ENCODE measurements at places on chromosomes 6 and 20.

DNA sequence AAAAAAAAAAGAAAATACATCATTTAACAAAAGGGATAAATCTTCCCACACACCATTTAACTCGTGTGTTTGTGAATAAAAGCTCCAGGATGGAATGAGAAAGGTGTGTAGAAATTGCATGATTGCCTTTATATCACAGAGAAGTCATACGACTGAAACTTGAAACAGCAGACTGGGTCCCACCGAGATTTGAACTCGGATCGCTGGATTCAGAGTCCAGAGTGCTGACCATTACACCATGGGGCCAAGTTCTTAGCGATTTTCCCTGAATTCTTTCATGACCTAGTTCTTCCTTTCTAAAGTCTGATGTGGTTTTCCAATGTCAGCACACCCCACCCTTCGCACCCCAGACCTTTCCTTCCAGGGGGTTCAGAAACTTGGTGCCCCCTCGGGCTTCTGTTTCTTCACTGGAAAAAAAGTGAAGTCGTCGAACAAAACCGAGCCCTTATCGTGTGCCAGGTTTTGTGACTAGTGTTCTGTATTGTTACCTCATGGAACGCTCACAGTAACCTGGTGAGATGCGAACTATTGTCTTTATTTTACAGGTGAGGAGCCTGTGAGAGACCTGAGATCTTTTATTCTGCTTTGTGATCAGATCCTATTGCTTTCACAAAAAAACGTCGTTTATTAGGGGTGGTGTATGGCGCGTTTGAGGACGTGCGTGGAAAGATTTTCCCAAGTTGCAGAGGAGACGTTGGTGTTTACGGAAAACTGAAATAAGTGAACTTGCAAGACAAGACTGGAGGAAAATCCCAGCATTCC, 120.8 kb downstream of the OR2B2 start:
- DNase-seq: peak; percentile 54

DNA sequence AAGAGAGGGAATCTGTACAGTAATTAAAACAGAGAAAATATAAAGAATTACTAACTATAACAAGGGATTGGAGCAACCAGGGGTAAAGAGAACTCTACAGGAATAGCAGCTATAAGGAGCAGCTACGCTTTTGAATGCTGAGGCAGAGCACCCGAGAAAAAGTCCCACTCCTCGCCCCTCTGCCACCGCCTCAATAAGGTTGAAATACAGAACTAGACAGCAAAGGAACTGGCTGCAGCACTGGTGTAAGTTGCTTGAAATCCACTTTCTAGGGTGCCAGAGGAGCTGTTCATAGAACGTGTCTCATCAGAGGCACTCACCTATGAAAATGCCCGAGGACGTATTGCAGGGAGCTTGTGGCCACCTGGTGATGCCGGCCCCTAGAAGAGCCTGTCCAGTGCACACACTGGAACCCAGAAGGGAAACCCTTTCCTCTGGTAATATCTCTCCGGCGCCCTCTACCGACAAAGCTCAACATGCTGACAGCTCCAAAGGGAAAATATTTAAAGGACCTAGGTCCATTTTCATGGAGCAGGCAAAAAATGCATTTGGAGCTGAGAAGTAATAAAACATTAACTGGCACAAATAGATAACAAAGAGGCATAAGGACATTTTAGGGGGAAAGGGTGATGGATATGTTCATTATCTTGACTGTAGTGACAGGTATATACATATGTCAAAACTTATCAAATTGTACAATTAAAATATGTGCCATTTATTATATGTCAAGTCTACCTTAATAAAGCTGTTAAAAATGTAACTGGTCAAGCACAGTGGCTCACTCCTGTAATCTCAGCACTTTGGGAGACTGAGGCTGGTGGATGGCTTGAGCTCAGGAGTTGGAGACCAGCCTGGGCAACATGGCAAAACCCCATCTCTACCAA, 137.4 kb upstream of the HDAC2 start:
- peak; percentile 31 for DNase-seq

DNA sequence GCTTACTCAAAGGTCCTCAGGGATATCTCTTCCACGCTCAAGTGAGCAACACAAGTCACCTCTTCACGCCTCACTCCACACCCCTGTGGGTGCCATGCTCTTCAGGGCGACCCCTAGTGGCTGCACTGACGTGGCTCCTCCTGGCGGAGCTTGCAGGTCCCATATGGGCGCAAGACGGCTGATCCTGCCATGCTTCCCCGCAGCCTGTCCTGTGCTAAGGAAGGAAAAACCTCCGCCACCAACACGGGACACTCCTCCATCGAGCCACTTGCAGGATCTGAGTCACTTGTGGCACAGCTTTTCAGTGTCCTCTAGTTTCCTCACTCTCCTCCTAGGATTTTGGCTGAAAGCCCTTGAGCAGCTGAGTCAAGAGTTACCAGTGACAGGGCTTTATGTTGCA, 90.7 kb downstream of the KHDC1L start:
- DNase-seq: no peak

DNA sequence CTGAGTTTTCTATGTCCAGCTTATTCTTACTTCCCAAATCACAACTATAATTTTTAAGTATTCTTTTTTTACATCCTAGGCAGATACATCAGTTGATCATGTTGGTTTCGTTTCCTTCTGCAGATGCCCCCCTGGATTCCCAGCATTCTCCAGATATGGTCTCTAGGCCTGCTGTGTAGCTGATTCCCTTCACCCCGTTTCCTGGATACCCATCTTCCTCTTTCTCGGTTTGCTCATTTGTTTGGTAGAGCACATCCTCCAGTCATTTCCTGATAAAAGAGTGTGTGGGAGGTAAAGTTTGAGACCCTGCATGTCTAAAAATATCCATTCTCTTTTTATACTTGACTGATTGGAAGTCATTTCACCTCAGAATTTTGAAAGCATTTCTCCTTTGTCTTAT, 66.4 kb downstream of the ANKS1A start:
- DNase-seq: no peak

DNA sequence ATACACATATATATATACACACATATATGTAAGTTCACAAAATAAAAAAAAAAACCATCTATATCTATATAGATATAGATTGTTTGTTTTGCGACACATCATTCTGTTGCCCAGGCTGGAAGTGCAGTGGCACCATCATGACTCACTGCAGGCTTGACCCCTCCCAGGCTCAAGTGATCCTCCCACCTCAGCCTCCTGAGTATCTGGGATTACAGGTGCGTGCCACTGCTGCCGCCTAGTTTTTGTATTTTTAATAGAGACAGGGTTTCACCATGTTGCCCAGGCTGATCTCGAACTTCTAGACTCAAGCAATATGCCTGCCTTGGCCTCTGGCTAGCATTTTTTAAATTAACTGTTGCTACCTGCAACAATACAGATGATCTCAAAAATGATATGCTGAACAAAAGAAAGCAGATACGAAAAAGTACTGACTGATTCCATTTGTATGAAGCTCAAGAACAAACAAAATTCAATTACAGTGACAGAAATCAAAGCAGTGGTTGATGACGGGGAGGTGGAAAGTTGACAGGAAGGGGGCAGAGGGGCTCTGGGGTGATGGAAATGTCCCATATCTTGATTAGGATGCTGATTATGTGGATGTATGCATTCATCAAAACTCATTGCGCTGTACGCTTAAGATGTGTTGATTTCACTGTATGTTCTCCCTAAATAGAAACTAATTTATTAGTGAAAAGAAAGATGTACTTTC, 49.6 kb downstream of the ATXN1 start:
- DNase-seq: no peak

GRCh38 chr6:152298848-152299735, 338.1 kb downstream of the SYNE1 start:
- DNase-seq: no peak

DNA sequence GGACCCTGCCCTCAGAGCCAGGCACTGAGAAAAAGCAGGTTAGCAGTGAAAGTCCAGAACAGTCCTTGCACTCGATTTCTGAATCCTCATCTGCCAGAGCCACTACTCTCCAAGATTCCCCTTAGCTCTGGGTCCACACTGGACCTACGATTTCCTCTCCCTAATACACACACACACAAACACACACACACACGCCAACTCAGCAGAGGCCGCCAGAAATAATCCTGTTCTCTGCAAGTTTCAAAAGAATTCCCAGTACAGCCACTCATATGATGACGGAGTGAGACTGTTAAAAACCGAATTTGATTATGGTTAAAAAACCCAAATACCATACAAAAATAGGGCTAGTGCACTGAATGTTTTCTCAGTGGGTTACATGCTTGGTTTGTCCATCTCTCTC, 90.8 kb downstream of the GMPR start:
- no peak for DNase-seq

- DNase-seq: peak; percentile 5
Measured at GRCh38 chr6:83615025-83615999, 93.6 kb downstream of the SNAP91 start.

- no peak for DNase-seq
Measured at GRCh38 chr6:63795006-63795405, 159.4 kb downstream of the PHF3 start.

- no peak for DNase-seq
Measured at GRCh38 chr6:47404435-47404834, 73.2 kb upstream of the CD2AP start.

GRCh38 chr20:35503841-35504561, 25.5 kb downstream of the C20orf173 start:
- DNase-seq: no peak

DNA sequence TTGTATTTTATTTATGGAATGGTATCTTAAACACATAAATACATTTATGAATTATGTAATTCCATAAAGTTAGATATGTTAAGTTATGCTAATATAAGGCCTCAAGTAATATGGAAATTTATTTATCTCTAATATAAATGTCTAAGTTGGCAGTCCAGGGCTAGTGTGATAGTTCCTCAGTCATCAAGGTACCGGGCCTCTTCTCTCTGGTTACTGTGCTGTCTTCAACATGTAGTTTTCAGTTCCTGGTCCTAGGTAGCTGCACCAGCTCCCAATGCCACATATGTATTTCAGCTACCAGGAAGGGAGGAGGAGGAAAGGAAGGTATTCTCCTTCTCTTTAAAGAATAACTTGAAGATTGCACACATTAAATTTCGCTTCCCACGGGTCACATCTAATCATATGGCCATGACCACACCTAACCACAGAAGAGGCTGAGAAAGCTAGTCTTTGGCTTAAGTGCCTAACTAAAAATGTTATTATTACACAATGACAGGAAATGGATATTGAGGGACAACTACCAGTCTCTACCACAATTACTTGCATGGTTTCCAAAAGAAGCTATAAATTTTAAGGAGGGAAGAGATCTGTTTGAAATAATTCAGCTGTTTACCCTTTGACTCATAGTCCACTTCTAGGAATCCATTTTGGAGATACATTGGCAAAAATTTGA, 68.6 kb downstream of the BCKDHB start:
- peak; percentile 73 for DNase-seq

DNA sequence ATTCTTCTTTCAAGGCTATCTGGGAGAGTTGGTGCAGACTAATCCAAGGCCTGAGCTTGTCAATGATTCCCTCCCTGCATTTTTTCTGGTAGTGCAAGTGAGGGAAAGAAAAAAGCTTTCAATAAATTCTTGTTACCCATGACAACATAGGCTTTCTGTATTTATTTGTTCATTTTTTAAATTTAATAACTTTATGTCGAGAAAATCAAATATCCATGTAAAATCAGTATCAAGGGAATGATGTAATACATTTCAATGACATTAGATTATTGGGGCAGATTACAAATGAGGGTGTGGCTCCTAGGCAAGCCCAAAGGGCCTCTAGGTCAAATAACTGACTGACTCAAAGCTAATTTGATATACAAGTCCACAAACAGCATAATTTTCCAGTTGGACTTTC, 104.0 kb downstream of the GJA1 start:
- DNase-seq: no peak

- DNase-seq: no peak
Measured at GRCh38 chr6:66226109-66226508, 519.1 kb upstream of the EYS start.

- no peak for DNase-seq
Measured at GRCh38 chr20:38676576-38676975, 47.7 kb upstream of the SLC32A1 start.

DNA sequence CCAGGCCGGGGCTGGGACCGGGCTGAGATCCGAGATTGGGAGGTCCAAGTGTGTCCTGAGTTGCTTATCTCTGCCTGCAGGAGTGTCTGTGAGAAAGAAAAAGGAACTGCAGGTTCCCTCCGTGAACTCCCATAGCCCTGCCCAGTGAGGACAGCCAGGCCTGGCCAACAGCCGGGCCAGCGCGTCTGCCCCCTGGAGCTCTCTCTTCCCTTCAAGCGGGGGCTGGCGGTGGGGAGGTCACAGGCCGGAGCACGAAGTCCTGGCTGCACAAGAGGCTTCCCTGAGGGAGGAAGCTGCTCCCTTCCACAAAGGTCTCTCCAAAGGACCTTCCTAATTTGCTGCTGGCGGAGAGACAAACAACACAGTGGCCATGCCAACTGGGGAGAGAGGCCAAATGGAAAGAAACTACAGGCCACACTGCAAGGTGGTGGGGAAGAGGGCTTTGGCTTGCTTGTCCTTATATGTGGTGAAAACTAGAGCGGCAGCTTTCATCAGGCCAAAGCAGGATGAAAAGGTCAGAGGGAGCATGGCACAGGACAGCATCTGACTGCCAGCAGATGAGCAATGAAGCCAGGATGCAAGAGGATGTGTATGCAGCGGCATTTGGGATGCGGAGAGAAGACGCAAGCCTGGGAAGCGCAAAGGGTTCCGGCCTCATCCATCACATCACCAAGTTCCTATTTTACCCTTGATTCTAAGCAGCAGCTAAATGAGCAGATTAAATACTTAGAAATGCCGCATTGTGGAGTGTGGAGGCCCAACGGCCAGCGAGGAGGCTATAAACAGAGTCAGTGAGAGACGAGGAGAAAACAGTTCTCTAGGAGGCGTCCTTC, 260.0 kb downstream of the ERMARD start:
- DNase-seq: no peak

GRCh38 chr6:75608956-75609533, 7.4 kb downstream of the SENP6 start:
- DNase-seq: no peak

GRCh38 chr6:96727144-96727543, 110.1 kb downstream of the GPR63 start:
- DNase-seq: no peak

DNA sequence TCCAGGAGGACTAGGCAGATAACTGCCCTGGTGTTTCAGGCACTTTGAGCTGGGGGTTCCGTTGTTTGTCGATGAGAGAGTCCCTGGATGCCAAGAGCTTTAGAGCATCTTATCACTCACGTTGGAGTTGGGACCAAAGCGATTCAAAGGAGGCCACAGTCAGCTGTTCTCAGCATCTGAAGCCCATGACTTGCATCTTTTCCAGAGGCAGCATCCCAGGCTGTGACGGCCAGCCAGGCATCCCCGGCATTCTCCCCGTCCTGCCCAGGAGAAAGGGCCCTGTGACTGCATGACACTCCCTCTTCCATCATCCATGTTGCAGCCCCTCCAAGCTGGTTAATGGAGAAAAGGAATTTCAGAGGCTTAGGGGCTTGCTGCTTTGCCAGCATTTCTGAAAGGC, 520.3 kb downstream of the CDH26 start:
- no peak for DNase-seq

DNA sequence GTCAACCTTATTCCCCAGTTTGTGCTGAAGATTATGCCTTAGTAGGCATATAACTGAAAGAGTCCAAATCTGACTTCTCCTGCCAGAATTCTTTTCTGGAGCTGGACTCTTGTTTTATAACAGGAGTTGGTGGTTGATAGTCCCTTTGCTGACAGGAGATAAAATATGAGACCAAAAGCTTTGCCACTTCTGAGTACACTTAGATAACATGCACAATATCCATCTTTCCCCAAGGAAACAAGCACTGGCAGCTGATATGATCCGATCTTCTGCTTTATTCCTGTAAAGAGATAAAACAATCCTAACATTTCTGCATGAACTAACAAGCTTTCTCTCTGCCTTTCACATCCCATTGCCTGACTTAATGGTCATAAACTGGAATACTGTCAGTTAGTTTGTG, 1265.4 kb upstream of the ADGRB3 start:
- no peak for DNase-seq

GRCh38 chr6:49730251-49730650, 13.9 kb downstream of the CRISP3 start:
- DNase-seq: no peak

Data from AG09309 (cell line).